ENCODE measurements at places on chromosomes 6 and 20. TPM values are rescaled to one million over a fixed set of nuclear protein-coding genes. Genes with fewer than 3 reads are reported as not detected.

DNA sequence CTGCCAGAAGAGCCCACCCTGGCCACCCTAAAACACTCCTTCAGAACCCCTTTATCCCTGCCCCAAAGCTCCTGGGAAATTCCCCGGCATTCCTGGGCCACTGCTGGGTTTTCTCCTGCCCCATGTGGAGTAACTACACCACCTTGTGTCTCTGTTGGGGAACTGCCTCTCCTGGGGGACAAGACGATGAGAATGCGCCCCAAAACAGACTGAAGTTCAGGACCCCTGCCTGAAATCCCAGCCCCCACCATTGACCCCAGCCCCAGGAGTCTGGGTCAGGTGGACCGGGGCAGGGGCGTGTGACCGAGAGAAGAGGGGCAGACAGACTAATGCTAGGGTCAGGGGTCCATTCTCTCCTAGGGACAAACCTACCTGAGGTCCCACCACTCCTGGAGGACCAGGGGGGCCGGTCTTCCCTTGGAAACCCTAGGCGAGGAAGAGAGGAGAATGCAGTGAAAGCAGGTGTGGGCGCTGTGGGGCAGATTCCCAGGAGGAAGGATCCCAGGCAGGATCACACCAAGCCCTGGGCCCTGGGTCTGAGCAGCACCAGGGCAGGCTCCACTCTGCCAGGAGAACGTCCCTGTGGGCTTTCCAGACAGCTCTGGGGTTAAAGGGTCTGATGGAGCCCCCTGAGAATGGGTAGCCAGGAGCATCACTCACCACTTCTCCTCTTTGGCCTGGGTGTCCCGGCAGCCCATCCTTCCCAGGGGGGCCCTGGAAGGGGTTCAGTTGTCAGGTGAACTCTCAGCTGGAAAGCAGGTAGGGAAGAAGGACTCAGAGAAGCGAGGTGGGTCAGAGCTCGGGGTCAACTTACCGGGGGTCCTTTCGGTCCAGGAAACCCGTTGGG lies 19.4 kb downstream of the COL11A2 start:
- DNase-seq, result peak; percentile 54

DNA sequence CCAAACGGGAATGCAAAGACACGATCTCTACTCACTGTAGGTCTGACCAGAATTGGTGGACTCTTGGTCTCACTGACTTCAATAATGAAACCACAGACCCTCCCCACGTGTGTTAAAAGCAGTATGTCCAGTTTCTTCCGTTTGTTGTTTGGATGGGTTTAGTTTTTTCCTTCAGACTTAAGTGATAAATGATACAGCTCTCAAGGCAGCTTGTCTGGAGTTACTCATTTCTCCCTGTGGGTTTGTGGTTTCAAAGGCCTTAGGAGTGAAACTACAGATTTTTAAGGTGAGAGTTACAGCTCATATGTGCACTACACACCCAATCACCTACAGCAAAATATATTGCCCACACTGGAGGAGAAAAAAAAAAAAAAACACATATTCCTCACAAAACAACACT lies 86.7 kb upstream of the STMND1 start:
- no peak for DNase-seq

The RAD21L1 gene
- total RNA-seq, result not detected

The TMEM151B gene
- 0.05 TPM for total RNA-seq

DNA sequence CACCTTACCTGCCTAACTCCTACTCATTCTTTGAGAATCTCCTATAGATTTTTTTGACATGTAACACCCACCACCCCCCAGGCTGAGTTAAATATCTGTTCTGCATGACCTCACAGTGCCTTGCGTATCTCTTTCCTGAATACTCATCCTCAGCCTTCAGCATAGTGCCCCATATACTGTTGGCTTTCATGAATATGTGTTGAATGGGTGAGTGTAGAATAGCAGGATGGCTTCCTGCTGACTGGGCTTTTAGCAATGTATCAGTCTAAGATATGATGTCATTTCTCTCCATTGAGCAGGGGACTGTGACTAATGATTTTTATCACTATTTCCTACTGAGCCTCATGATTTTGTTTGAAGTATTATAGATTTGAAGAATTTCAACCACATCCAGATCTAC lies 361.6 kb upstream of the MARCKS start:
- no peak for DNase-seq

DNA sequence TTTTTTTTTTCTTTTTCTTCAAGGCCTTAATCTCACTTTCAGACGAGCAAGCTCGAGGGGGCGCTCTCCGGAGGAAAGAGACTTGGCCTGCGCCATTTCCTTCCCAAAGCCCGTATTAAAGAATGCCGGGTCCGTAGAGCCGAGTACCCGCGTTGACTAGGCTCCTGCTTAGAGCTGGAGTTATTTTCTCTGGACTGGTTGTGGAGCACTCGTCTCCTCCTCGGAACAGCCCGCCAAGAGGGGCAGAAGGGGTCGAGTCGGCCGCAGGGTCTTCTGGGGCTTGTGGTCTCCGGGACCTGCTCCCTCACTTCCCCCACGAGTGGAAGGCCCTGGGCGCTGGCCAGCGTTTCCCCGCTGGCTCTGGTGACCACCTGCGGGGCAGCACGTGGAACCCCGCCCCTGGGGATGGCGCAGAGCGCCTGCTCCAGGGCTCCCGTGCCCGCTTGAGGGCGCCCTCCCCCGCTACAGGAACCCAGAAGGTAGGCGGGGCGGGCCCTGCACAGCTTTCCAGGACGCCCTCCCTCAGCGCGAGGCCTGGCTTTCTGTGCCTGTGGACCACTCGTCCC lies 2.7 kb upstream of the MEI4 start:
- DNase-seq, result peak; percentile 81

The MAFB gene
- total RNA-seq, result 1.2 TPM

- DNase-seq, result no peak
Measured at GRCh38 chr6:15490242-15491100, 172.4 kb downstream of the DTNBP1 start.

GRCh38 chr6:11815231-11815630 lies 36.6 kb upstream of the ADTRP start:
- no peak for DNase-seq

Data from SK-MEL-5 (cell line).